ENCODE measurements at places on chromosomes 2 and 18.

GRCh38 chr2:181573140-181573736 is 83.7 kb downstream of the CERKL start:
- DNase-seq: no peak

- no peak for DNase-seq
These were observed 148.1 kb downstream of the TMEM163 start for GRCh38 chr2:134570676-134571075.

DNA sequence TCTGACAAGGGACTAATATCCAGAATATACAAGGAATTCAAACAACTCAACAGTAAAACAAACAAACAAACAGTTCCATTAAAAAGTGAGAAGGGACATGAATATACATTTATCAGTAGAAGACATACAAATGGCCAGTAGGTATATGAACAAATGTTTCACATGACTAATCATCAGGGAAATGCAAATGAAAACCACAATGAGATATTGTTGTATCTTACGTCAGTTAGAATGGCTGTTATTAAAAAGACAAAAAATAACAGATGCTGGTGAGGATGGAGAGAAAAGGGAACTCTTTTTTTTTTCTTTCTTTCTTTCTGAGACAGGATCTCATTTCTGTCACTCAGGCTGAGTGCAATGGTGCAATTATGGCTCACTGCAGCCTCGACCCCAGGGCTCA is 175.5 kb downstream of the CAMKMT start:
- no peak for DNase-seq

- DNase-seq: no peak
These were observed 120.9 kb downstream of the MEP1B start for GRCh38 chr18:32310774-32311173.

DNA sequence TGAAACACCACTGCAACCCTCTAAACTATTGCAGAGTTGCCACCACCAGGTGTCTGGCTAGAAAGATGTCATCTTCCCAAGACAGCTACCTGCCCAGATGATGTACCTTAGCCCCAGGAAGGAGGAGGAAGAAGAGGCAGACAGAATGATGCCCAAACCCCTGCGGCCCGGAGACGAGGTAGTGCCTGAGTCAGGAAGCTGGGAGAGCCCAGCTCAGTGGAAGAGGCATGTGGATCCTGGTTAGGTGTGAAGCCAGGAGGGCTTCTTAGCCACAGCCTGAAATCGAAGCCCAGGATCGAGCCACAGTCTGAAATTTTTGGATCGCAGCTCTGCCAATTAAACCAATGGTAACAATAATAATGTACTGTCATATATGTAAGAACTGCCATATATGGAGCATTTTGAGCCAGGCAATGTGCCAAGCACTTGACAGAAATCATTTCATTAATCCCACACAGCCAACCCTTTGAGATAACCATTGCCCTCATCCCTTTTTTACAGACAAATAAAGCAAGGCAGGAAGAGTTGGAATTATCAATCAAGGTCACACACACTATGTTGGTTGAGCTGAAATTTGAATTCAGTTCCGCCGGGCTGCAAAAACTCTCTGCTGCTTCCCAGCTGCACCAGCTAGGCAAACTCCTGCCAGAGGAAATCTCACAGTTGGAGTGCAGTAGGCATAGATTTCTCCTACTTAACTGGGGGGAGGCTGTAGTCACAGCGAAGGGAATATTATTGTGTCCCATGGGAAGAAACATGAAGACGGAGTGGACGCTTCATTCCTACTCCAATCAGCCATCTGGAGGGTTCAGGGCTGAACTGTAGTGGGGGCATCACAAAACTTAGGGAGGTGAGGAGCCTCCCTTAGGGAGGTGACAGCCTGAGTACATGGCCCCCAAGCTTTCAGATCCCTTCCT is 19.4 kb upstream of the CYP1B1 start:
- no peak for DNase-seq

- DNase-seq: no peak
These were observed 143.7 kb upstream of the CTNNA2 start for GRCh38 chr2:79369127-79369526.

DNA sequence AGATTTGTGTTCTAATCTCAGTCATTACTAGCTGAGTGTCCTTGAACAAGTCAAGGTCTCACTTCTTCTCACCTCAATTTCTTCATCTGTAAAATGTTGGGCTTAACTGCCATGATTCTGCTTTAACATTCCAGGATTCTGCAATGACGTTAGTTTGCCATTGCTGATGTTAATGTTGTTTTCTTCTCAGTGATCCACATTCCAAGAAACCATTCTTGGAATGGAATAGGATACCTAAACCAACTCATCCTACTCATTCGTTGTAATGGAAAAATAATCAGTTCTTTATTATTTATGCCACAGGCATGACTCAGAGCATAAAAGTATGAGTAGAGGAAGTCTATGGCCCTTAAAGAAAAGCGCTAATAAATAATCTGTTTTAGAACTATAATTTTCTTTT is 140.2 kb upstream of the ETAA1 start:
- peak; percentile 25 for DNase-seq

DNA sequence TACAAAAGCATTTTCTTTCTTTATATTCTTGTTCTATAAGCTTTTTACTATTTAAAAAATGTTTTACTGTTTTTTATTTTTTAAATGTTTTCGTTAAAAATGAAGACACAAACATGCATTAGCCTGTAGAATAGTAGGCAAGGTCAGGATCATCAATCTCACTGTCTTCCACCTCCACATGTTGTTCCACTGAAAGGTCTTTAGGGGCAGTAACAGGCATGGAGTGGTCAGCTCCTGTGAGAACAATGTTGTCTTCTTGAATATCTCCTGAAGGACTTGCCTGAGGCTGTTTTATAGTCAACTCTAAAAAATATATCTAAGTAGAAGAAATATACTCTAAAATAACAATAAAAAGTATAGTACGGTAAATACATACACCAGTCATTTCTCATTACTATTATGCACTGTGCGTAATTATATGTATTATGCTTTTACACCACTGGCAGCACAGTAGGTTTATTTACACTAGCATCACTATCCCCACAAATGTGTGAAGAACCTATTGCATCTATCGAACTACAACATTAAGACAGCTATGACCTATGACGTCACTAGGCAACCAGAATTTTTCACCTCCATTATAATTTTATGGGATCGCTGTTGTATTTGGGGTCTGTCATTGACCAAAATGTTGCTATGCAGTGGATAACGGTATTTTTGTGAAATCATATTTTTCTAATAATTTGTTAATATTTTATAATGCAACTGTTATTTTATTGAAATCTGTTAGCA is 764.3 kb downstream of the METTL4 start:
- no peak for DNase-seq

DNA sequence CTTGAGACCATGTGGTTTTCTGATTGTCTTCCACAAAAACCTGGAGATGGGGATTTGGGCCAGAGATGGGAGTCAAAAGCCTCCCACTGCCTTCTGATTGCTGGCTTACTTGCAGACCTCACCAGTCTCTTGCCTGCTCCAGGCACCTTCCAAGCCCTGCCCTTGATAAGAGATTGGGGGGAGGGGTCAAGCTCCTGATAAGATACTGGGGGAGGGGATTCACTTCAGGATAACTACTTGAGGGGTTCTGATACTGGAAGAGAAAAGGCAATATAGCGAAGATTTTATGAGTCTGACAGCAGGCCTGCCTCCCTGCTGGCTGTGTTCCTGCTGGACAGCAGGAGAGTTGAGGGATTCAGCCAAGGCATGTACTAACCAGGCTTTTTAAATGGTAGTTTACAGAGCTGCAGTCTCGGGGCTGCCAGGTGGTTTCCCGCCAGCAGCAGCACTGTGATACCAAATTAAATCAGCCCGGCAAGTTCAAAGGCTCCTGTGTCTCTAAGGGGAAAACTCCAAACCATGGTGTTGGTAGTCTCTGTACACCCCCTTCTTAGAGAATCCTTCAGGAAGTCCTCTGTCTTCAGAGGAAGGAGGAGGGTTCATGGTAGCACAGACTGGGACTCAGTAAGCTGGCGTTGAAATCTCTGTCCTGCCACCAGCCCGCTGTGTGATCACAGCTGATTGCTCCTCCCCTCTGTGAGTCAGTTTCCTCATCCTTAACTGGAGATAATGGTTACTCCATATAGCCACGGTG is 58.3 kb downstream of the FBXO36 start:
- no peak for DNase-seq

GRCh38 chr2:15517793-15518192 is 43.3 kb downstream of the NBAS start:
- DNase-seq: no peak

- no peak for DNase-seq
These were observed 140.0 kb upstream of the NOL4 start for GRCh38 chr18:34364699-34365098.

GRCh38 chr2:202064171-202064880 is 8.7 kb upstream of the KIAA2012 start:
- peak; percentile 55 for DNase-seq

GRCh38 chr18:77206676-77207374 is 42.8 kb upstream of the GALR1 start:
- DNase-seq: no peak

- DNase-seq: no peak
These were observed 1095.7 kb downstream of the TSN start for GRCh38 chr2:122851161-122851560.

DNA sequence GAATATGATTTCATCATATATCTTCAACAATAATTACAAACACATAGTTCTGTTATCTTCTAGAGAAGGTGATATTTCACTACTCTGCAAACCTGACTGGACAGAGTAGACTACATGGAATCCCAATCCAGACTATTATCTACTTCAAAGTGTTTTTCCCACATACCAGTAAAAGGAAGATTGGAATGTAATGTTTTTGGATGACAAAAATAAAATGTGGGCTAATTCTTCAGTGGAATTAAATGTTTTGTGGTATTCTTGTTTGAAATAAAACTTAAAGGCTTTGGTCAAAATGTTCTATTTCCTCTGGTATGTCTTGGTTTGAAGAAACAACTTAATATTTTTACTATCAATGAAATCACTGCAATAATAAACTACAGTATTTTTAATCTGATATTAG is 22.1 kb downstream of the COL5A2 start:
- no peak for DNase-seq

- no peak for DNase-seq
These were observed 145.7 kb downstream of the CERS6 start for GRCh38 chr2:168601741-168602140.

GRCh38 chr2:88880441-88880953 is 189.0 kb downstream of the RPIA start:
- no peak for DNase-seq

GRCh38 chr2:237616734-237617586 is 10.4 kb upstream of the LRRFIP1 start:
- peak; percentile 66 for DNase-seq

GRCh38 chr2:148981324-148981723 is 57.2 kb upstream of the LYPD6B start:
- DNase-seq: no peak

DNA sequence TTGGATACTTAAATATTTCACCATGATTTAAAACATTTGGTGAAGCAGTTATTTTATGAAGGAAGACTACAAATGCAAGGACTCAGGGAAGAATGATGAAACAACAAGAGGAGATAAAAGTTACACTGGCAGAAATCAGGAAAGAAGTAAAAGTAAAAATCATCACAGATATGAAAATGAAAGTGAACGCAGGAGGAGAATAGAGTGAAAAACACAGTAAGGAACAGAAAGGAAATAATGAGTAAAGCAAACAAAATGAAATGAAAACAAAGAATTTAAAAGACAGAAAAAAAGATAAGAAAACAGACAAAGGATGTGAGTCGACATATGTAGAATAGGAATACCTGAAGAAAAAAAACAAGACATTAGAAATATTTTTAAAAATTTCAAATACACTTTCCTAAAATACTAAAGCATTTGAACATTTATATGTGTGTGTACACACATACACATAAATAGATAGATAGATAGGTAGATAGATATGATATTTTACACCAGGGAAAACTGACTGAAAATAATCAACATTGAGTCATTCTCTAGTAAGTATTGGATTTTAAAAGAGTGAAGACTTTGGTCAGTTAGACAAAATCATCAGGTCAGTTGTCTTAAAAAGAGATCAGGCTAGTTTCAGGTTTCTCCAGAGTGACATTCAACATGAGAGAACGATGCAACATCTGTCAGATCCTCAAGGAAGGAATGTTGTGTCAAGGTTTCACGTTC is 12.1 kb upstream of the KDSR start:
- no peak for DNase-seq

DNA sequence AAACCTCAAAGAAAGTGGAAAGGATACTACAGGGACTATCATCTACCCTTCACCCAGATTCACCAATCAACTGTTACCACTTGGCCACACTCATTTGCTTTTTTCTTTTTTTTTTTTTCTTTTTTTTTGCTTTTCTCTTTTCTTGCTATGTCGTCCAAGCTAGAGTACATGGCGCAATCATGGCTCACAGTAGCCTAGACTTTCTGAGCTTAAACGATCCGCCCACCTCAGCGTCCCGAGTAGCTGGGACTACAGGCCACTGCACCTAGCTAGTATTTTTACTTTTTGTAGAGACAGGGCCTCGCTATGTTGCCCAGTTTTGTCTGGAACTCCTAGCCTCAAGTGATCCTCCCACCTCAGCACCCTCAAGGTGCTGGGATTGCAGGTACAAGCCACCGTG is 24.0 kb downstream of the BIN1 start:
- no peak for DNase-seq

- no peak for DNase-seq
These were observed 63.4 kb downstream of the TACR1 start for GRCh38 chr2:75135776-75136400.

GRCh38 chr2:181780657-181781056 is 100.3 kb upstream of the NEUROD1 start:
- DNase-seq: no peak

DNA sequence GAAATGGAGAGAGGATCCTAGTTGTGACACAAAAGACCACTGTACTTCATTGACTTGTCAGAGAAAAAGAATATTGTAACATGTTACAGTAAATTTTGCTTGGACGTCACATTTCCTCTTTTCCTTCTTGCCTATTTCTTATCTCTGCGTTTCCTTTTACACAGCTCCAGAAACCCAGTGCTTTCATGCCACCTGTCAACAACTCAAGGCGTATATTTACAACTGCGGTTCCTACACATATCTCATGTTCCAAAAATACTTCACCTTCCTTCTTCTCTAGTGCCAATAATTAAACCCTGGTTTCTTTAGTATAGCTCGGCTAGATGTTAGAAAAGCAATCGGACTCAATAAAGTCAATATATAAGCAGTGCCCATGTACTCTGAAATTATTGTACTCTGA is 911.5 kb upstream of the FSHR start:
- DNase-seq: no peak

- no peak for DNase-seq
These were observed 7.1 kb upstream of the TGOLN2 start for GRCh38 chr2:85334928-85335327.

GRCh38 chr2:199982126-199982843 is 26.9 kb downstream of the MAIP1 start:
- DNase-seq: no peak

DNA sequence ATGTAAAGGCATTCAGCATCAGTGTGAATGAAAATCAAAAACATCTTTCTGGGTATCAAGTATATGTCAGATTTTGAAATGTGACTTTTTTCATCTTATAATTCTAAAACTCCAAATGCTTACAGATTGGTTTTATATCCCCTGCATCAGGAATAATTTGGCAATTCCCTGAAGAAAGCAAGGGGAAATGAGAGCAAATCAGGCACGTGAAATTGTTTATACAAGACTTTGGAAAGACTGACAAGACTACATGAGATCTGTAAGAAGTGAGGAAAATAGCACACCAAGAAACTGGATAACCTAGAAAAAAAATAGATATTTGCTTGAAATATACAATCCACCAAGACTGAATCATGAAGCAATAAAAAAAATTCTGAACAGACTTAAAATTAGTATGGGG is 13.8 kb downstream of the COL6A3 start:
- DNase-seq: no peak
